Left ventricle myocardium inferior (tissue), 1 donor: ENCODE measurements at places on chromosomes 13 and 19. TPM values are rescaled to one million over a fixed set of nuclear protein-coding genes. Genes with fewer than 3 reads are reported as not detected.

DNA sequence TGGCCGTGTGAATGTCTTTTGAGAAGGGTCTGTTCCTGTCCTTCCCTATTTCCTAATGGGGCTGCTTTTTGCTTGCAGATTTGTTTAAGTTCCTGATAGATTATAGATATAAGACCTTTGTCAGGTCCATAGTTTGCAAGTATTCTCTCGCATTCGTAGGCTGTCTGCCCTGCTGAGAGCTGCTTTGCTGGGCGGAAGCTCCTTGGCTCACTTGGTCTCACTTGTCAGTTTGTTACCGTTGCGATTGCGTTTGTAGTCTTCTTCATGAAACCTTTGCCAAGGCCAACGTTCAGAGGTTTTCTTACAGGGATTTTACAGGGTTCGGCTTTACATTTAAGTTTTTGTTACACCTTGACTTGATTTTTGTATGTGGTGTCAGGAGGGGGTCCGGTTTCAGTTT, 44.0 kb upstream of the TFDP1 start:
- no peak for DNase-seq
- H3K27me3 ChIP-seq, result no peaks in the 10 kb centered on the region
- H3K36me3 ChIP-seq, result peaks cover 31% of the 10 kb centered on the region
- no peak overlapping the region for H3K27ac ChIP-seq
- H3K4me1 ChIP-seq, result peaks cover 11% of the 10 kb centered on the region

Gene CGB1
- not detected for total RNA-seq

Gene SH2D3A
- total RNA-seq, result 0.14 TPM

GRCh38 chr13:113930671-113931637, 42.9 kb downstream of the C13orf46 start:
- no peaks in the 10 kb centered on the region for H3K27me3 ChIP-seq
- no peaks in the 10 kb centered on the region for H3K36me3 ChIP-seq
- H3K27ac ChIP-seq, result no peak overlapping the region

DNA sequence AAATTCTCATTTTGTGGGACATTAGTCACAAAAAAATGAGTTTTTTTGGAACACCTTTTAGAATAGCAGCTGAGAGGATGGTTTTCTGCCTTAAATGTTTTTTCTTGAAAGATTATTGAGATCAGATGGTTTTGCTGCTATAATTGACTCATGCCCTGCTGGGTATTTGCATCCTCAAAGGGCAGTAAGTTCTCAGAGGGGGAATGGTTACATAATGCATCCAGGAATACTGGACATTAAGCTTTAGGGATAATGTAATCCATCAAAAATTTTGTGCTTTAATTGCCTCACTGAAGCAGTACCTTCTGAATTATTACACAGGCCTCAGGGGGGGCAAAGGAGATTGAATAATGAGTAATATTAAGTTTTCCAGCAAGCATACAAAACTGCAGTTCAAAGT, 866.3 kb upstream of the SPRY2 start:
- no peak for DNase-seq
- no peak overlapping the region for H3K4me3 ChIP-seq
- no peaks in the 10 kb centered on the region for H3K36me3 ChIP-seq
- H3K27me3 ChIP-seq, result no peaks in the 10 kb centered on the region

DNA sequence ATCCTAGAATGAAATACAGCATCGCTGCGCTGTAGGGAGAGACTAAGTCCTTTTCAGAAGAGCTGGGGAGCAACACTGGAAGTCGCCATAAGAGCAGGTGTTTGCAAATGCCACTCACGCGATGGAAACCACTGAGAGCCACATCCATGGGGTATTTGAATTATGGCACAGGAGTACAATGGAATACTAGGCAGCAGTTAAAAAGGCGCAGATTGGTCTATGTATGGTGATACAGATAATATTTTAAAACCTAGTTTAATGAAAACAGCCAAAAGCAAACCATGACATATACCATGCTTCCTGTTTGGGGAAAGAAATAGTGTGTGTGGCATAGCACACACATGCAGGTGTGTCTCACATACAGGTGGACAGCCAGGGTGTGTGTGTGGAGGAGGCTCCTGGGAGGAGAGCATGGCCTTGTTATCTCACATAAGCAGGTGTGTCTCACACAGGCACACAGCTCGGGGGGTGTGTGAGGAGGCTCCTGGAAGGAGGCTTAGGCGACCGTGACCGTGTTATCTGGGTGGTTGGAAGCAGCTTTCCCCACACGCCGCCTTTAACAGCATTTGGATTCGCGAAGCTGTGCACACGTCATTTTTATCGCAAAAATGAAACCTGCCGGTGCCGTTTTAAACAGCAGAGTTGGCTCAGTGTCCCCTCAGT, 33.6 kb downstream of the ADPRHL1 start:
- peaks cover 7% of the 10 kb centered on the region for H3K4me1 ChIP-seq
- peaks cover 39% of the 10 kb centered on the region for H3K36me3 ChIP-seq
- no peak for DNase-seq
- no peak overlapping the region for H3K27ac ChIP-seq

DNA sequence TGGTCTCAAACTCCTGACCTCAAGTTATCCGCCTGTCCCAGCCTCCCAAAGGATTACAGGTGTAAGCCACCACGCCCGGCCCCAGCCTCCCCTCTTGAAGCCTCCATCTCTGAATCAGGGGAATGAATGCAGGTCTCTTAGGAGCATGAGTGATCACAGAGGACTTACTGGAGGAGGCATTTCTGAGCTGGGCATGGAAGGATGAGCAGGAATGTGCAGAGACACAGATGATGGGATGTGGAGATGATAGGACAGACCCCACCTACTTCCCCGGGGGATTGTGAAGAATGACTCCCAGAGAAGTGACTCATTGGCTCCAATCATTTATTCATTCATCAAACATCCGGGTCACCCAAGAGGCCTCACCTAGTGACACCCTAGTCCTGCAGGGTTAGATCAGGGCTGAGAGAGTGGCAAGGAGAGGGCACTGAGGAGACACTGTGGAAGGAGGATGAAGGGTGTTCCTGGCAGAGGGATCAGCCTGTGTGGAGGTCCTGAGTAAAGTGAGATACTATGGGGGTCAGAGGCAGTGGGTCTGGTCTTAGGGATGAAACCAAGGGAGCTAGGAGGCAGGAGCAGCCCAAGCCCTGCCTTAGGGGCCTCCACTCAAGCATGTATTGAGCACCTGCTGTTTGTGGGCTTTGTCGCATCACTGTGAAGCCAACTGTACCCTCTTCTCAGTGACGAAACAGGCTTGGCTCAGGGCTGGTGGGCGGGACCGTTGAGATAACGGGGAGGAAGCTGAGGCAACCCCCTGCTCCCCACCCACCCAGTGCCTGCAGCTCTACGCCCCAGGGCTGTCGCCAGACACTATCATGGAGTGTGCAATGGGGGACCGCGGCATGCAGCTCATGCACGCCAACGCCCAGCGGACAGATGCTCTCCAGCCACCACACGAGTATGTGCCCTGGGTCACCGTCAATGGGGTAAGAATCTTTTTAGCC, 3.0 kb downstream of the IFI30 start:
- H3K4me3 ChIP-seq, result no peak overlapping the region
- H3K27me3 ChIP-seq, result no peaks in the 10 kb centered on the region
- H3K36me3 ChIP-seq, result no peaks in the 10 kb centered on the region

Gene NLRP12
- 0.22 TPM for total RNA-seq

- no peaks in the 10 kb centered on the region for H3K27me3 ChIP-seq
- no peak overlapping the region for H3K4me3 ChIP-seq
- DNase-seq, result peak; percentile 80
- H3K4me1 ChIP-seq, result peaks cover 64% of the 10 kb centered on the region
These were observed 9.3 kb downstream of the RPS9 start for GRCh38 chr19:54209811-54210494.

DNA sequence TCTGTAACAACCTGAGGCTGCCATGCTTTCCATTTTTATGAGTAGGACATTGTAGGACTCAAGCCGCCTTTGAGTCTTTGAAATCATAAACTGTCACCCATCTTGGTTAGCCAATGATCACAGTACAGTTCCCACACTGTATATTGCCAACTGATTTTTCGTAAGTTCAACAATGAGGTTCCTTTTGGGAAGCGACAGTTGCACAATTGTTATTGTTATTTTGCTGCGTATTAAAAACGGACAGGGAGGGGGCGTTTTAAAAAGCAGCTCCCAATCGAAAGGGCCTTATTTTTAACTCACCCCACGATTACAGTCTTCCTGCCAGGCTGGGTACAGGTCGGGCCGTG, 601 bp downstream of the SLC46A3 start:
- H3K36me3 ChIP-seq, result peaks cover 1% of the 10 kb centered on the region
- H3K4me1 ChIP-seq, result peaks cover 55% of the 10 kb centered on the region
- DNase-seq, result no peak
- H3K27me3 ChIP-seq, result no peaks in the 10 kb centered on the region
